Omental fat pad (tissue), 4 donors: ENCODE measurements at places on chromosomes 12 and 14.
A peak's percentile ranks its signal among the peaks of the same experiment; 100 is the strongest.

DNA sequence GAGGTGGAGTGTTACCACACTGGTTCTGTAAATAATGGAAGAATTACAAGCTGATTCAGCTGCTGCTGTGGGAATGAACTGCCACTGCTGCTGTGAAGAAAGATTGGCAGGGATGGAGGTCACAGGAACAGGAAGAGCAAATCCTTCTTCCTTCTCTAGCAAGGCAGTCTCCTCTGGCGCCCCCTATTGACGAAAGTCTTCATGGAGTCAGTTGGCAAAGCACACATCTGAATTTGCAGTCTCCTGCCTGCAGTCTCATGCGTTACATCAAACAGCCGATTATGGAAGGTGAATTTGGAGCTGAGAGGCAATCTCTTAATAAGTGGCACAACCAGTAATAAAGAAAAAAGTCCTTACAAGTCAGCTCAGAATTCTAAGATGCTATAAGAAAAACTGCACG lies 106.0 kb upstream of the TMTC1 start:
- DNase-seq: peak; percentile 49

- no peak for DNase-seq
Observed at GRCh38 chr14:32808644-32809043, 130.0 kb upstream of the NPAS3 start.

GRCh38 chr14:69611172-69612013 lies at the start of gene SUSD6:
Gene SUSD6, plus strand, starts transcription at chr14:69611596. Its CDS starts 46,997 bp downstream, at chr14:69658593.
- peak; percentile 64 for DNase-seq

DNA sequence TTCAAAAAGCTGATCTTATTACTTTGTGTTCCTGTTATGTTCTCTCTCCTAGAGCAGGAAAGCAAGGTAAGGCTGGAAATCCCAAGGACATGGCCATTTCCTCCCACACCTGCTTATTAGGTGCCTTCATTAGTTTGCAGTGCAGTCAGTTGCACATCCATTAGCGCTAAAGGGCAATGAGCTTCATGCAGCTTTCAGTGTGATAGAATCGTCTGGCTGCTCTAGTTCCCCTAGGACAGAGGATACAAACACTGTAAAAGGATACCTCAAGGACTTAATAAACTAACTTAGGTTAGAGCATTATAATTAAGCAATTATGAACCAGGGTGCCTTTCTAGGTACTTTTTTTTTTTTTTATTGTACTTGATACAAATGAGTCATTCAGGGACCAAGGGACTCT lies 21.1 kb downstream of the TMEM117 start:
- DNase-seq: no peak

GRCh38 chr12:45532113-45532512 lies 197.4 kb upstream of the ARID2 start:
- no peak for DNase-seq

- DNase-seq: no peak
Observed at GRCh38 chr14:94387051-94388026, 1.1 kb downstream of the SERPINA1 start.

GRCh38 chr14:67622675-67623074 lies 3.0 kb downstream of the ARG2 start:
- DNase-seq: no peak

DNA sequence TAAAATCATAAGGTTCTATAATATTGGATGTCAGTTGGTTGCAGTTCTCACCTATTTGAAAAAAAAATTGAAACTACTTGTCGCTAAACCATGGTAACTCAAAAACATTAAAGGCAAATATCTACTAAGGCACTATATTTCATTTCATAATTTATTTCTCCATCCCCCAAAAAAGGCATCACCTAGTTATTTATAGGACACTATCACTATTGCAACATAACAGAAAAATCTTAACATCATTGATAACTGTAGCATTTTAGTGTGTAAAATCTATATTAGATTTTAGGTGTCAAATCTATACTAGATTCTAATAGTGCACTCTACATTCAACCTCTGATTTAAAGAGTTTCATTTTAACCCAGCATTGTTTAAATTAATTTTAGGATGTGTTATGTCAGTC lies 1.7 kb downstream of the SPTSSA start:
- DNase-seq: no peak
